ENCODE measurements at places on chromosomes 7 and 10. TPM values are rescaled to one million over a fixed set of nuclear protein-coding genes. Genes with fewer than 3 reads are reported as not detected.
A peak's percentile ranks its signal among the peaks of the same experiment; 100 is the strongest.

FGFBP3 gene
- total RNA-seq = not detected

- no peak overlapping the region for H3K4me3 ChIP-seq
- H3K27me3 ChIP-seq = no peaks in the 10 kb centered on the region
- H3K27ac ChIP-seq = no peak overlapping the region
- H3K36me3 ChIP-seq = no peaks in the 10 kb centered on the region
Observed at GRCh38 chr10:124222318-124222987, 129.1 kb upstream of the CHST15 start.

DNA sequence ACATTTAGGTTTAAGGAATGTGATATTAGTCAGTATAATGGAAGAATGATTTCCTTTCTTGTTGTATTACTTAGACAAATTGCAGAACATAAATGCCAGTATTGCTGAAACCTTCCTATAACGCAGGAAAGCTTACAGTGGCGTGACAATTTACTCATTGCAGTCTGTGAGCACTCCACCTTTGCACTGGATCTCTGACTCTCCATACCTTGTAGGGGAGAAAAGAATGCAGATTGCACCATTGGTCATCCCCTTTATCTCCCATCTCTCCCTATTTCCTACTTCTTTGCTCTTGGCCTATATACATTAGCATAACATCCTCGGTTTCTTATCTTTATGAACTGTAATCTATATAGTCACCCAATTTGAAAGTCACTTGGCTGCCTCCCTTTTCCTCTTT, 28.1 kb upstream of the HYAL4 start:
- no peak for DNase-seq
- no peak overlapping the region for H3K27ac ChIP-seq
- no peak overlapping the region for H3K4me3 ChIP-seq
- no peaks in the 10 kb centered on the region for H3K4me1 ChIP-seq
- H3K27me3 ChIP-seq = no peaks in the 10 kb centered on the region

DNA sequence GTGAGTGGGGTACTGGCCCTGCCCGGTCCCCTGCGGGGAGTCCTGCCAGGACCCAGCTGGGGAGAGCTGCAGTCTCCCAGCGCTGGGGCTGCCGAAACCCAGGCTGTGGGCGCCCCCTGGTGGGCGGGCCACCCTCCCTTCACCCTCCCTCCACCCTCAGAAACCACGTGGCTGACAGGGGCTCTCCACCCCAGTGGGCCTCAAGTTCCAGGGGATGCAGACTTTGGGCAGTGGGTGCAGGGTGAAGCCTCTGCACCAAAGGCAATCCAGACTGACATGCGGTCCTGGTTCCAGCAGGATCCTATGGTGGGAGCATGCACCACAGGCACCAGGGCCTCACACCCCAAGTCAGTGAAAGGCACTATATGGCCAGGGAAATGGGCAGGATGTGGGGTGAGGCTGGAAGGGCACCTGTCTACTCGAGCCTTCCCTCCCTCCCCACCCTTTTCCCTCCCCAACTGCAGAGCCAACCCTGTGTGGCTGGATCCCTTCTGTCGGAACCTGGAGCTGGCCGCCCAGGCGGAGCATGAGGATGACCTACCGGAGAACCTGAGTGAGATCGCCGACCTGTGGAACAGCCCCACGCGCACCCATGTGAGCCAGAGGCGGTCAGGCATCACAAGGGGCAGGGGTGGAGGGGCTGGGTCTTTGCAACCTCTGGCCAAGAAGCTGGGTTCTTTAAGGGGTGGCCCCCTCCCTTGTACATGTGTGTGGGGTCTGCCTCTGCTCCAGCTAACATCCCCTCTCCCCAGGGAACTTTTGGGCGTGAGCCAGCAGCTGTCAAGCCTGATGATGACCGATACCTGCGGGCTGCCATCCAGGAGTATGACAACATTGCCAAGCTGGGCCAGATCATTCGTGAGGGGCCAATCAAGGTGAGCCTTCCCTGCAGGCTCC, 38.8 kb downstream of the PSAP start:
- DNase-seq = peak; percentile 76
- peaks cover 19% of the 10 kb centered on the region for H3K36me3 ChIP-seq
- H3K27ac ChIP-seq = no peak overlapping the region
- H3K4me1 ChIP-seq = no peaks in the 10 kb centered on the region
- H3K4me3 ChIP-seq = no peak overlapping the region

NUTM2A gene
- 0.21 TPM for total RNA-seq

DNA sequence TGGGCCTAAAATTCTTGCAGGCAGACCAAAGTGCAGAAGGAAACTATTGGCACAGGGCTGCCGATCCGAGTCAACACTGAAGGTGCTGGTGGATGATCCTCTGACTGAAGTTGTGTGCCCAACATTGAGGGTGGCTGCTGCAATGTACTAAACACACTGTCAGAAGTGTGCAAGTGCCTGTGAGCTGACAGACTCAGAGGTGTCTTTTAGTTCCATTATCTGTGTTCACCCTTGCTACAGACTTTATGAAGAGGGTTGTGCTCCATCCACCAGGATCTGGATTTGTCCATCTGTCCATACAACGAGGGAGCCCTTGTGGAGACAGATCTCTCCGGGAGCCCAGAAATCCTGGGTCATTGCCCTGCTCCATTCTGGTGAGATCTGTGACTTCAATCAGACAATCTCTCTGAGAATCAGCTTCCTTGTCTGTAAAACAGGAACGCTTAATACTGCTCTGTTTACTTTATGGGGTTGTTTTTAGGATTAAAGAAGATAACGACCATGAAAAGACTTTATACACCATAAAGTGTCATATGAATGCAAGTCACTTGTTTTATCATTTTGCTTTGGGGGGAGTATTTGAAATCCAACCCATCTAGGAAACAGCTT, 9.5 kb upstream of the TRPV6 start:
- no peaks in the 10 kb centered on the region for H3K4me1 ChIP-seq
- H3K27ac ChIP-seq = no peak overlapping the region
- peak; percentile 14 for DNase-seq
- no peaks in the 10 kb centered on the region for H3K27me3 ChIP-seq
- no peaks in the 10 kb centered on the region for H3K36me3 ChIP-seq
- H3K4me3 ChIP-seq = no peak overlapping the region

- peak overlapping the region; percentile 87 for H3K27ac ChIP-seq
- H3K36me3 ChIP-seq = no peaks in the 10 kb centered on the region
- no peak overlapping the region for H3K4me3 ChIP-seq
- H3K4me1 ChIP-seq = peaks cover 58% of the 10 kb centered on the region
- DNase-seq = no peak
Observed at GRCh38 chr7:26345837-26346236, 54.2 kb downstream of the SNX10 start.

GRCh38 chr7:129271500-129272355, 46.9 kb downstream of the AHCYL2 start:
- no peaks in the 10 kb centered on the region for H3K27me3 ChIP-seq
- no peaks in the 10 kb centered on the region for H3K36me3 ChIP-seq
- DNase-seq = no peak
- H3K4me3 ChIP-seq = no peak overlapping the region

DNA sequence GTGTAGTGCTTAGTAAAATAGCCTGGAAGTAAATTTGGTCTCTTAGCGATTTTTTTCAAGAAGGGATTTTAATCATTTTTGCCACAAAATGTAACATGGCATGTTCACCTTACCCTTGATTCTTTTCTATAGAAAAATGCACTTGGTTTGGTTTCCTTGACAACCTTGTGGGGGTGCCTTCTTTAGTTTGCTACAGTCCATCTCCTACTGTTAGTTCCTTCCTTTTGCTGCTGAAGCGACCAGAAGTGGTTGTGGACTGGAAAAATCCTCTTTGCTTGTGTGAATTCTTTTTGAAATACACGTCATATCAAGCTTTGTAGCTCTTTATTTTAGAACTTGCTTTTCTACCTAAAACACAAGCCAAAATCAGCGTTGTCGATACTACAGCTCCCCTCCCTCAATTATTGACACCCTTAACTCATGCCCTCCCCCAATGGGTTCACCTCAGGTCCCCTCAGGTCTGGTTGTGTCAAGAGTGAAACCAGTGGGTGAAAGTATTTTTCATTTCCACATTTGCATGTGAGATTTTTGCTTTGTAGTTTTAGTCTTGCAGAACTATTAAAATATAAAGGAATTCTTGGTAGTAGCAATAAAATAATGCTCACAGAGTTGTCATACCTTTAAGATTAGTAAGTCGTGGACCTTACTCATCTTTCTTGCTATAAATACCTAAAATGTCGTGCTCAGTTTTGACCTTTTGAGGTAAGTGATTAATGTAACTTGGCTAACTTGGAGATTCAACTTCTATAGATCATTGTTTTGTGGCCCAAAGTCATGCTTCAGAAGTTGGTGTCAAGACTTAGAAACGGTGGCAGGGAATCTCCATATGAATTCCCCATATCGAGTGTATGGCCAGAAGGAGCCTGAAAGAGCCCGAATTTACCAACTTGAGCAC, 1.5 kb downstream of the ACTR3B start:
- no peaks in the 10 kb centered on the region for H3K4me1 ChIP-seq
- no peak overlapping the region for H3K4me3 ChIP-seq
- H3K27me3 ChIP-seq = no peaks in the 10 kb centered on the region
- H3K36me3 ChIP-seq = no peaks in the 10 kb centered on the region
- no peak for DNase-seq

DNA sequence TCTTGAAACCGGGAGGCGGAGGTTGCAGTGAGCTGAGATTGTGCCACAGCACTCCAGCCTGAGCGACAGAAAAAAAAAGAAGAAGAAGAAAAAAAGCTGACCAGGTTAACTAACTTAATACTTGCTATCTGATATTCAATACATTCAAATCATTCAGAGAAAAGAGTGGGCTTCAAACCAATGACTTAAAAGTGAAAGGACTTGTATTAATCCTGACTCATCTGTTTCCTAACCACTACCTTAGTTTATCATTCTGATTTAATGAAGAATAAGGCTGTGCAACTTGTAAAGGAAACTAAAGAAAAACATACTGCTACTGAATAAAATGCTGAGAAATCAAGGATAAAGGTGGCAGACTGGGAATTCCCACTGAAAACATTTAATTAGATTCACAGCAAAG, 128.4 kb downstream of the NRBF2 start:
- H3K4me1 ChIP-seq = peaks cover 14% of the 10 kb centered on the region
- H3K27ac ChIP-seq = peak overlapping the region; percentile 2
- H3K27me3 ChIP-seq = no peaks in the 10 kb centered on the region
- no peak overlapping the region for H3K4me3 ChIP-seq
- no peak for DNase-seq
- H3K36me3 ChIP-seq = no peaks in the 10 kb centered on the region

DNA sequence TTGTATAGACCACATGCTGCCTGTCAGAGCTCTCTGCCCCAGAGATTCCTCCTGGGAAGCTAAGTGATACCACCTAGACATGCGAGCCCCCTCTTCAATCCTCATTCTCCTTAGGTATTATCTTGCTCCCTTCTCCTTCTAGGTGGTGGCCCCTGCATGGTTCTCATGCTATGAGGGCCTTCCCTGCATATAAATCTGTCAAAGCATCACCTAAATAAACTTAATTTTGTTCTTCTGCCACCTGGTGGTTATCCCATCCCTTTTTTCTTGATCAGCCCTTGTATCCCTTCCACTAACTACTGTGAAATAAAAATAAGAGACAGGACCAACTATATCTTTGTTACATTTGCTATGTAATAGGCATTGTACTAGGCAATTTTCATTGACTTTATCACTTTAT, 242.1 kb downstream of the CDC14C start:
- H3K4me3 ChIP-seq = no peak overlapping the region
- no peak overlapping the region for H3K27ac ChIP-seq
- no peak for DNase-seq

DNA sequence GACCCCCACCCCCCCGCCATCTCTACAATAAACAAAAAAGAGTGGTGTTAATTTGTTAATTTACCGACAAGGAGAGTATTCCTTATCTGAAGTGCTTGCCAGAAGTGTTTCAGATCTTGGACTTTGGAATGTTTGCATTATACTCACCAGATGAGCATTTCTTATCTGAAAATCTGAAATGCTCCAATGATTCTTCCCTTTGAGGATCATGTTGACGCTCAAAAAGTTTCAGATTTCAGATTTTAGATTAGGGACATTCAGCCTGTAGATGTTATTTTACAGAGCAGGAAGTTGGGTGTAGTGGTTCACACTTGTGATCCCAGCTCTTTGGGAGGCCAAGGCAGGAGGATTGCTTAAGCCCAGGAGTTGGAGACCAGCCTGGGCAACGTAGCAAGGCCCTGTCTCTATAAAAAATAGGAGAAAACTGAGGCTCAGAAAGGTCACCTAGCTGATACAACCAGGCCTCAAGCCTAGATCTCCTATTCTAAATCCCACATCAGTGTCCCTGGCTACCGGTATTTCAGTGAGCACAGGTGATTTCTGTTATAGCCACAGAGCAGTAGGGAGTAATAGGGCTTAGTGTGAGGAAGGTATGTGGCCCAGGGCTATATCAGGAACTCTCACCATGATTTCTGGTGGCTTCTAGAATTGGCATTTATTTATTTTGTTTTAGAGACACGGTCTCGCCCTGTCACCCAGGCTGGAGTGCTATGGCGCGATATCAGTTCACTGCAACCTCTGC, 35.4 kb downstream of the TMEM120A start:
- H3K27me3 ChIP-seq = no peaks in the 10 kb centered on the region
- no peak overlapping the region for H3K4me3 ChIP-seq
- H3K4me1 ChIP-seq = peaks cover 91% of the 10 kb centered on the region
- no peak for DNase-seq
- peak overlapping the region; percentile 81 for H3K27ac ChIP-seq
- peaks cover 61% of the 10 kb centered on the region for H3K36me3 ChIP-seq

TUBAL3 gene
- not detected for total RNA-seq

DNA sequence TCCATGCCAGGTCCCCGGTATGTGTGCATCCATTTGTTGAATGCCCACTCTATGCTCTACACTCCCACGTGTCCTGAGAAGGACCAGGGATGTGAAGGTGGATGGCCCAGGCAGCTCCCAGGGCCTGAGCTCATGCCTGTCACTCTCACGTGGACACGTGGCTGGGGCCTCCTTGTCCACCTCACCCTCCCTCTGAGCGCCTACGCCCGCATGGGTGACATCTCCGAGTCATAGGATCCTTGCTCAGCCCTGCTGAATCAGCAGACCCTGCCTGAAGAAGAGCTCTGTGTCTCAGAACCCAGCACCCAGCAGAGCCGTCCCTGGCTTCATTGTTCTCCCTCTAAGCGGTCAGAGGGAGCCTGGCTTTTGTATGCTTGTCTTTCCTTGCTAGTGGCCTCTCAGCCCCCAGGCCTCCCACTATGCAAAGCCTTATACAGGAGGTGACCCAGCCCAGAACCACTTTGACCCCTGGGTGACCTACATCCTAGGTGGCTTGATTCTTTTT, 107.9 kb upstream of the PPIF start:
- H3K27ac ChIP-seq = no peak overlapping the region
- H3K27me3 ChIP-seq = no peaks in the 10 kb centered on the region
- DNase-seq = no peak
- no peaks in the 10 kb centered on the region for H3K36me3 ChIP-seq
- peaks cover 5% of the 10 kb centered on the region for H3K4me1 ChIP-seq

GRCh38 chr10:8023851-8024250, 30.6 kb upstream of the GATA3 start:
- no peaks in the 10 kb centered on the region for H3K4me1 ChIP-seq
- no peak overlapping the region for H3K27ac ChIP-seq
- H3K36me3 ChIP-seq = no peaks in the 10 kb centered on the region
- no peaks in the 10 kb centered on the region for H3K27me3 ChIP-seq
- DNase-seq = no peak

- H3K27ac ChIP-seq = no peak overlapping the region
- DNase-seq = no peak
- H3K36me3 ChIP-seq = no peaks in the 10 kb centered on the region
- no peak overlapping the region for H3K4me3 ChIP-seq
Observed at GRCh38 chr10:1932692-1933094, 195.4 kb upstream of the ADARB2 start.

- DNase-seq = no peak
- no peaks in the 10 kb centered on the region for H3K4me1 ChIP-seq
- no peaks in the 10 kb centered on the region for H3K27me3 ChIP-seq
- no peak overlapping the region for H3K4me3 ChIP-seq
Observed at GRCh38 chr10:34001087-34001580, 666.7 kb upstream of the NRP1 start.

TRPV5 gene
- total RNA-seq = not detected

GRCh38 chr7:40348126-40348728, 213.4 kb downstream of the SUGCT start:
- H3K4me3 ChIP-seq = no peak overlapping the region
- H3K4me1 ChIP-seq = no peaks in the 10 kb centered on the region
- DNase-seq = no peak

Data from right lobe of liver (tissue), 6 donors.